ENCODE measurements at places on chromosomes 12 and 14.

DNA sequence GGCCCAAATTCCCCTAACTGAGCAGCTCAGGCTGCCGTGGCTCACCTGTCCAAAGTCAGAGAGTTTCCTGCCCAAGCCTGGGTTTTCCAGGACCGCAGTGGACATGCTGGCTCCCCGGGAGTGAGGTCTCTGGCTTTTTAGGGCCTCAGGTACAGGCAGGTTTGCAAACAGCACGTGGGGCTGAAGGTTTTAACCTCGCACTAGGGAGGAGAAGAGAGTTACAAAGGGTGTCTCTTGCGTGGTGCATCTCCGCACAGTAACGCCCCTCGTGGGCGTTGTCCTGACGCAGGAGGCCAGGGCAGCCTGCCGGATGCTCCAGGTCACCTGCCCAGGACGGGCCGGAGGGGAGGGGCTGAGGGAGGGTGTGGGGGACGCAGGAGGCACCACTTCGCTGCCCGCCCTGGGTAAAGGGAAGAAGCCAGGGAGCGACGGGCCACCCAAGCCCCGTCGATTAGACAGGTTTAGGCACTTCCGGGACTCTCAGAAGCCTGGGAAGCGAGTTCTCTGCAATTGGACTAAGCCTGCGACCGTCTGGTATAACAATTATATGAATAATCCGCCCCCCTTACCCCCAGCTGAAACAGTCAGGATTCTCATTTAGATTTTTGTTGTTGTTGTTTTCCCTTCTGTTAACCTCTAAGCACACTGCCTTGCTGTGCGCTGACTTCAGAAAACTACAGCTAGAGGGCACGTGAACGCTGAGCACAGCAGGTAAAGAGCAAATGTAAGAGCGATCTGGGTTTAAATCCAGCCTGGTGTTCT, at the start of gene PAH:
TSS of gene PAH (minus strand) at position 219 of the 762 bp plus-strand sequence. CDS start at position 105, 114 bp downstream.
- DNase-seq: peak; percentile 2

DNA sequence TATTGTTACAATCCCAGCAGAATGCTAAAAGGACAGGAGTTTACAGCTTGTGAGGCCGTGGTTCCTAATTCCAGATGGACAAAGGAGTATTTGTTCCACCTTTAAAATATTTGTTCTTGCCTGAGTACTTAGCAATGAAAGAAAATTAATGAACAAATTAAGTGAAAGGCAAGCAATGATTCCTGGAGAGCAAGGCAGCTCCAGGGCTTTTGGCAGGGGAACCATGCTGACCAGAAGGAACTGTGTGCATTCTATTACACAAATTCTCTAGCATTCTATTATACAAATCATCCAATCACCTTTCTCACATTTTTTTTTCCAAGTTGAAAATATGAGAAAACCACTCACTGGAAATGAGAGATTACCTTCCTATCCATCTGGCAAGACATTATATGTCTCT, 1.8 kb upstream of the BMAL2 start:
- peak; percentile 58 for DNase-seq

- no peak for DNase-seq
These were observed 106.8 kb downstream of the PHETA1 start for GRCh38 chr12:111261911-111262676.

- peak; percentile 64 for DNase-seq
These were observed 991 bp downstream of the FBXL14 start for GRCh38 chr12:1593174-1594005.

GRCh38 chr12:78176643-78177042, 345.9 kb downstream of the NAV3 start:
- no peak for DNase-seq

GRCh38 chr14:100454437-100454836, 131.3 kb downstream of the SLC25A47 start:
- no peak for DNase-seq
